Trophoblast cell (in vitro differentiated cells and primary cell): ENCODE measurements at places on chromosomes 2 and 18.

GRCh38 chr2:30455114-30455738 lies 8.2 kb downstream of the LCLAT1 start:
- H3K36me3 ChIP-seq, result no peaks in the 10 kb centered on the region
- no peak overlapping the region for H3K27ac ChIP-seq
- DNase-seq, result peak; percentile 87
- H3K27me3 ChIP-seq, result no peaks in the 10 kb centered on the region

DNA sequence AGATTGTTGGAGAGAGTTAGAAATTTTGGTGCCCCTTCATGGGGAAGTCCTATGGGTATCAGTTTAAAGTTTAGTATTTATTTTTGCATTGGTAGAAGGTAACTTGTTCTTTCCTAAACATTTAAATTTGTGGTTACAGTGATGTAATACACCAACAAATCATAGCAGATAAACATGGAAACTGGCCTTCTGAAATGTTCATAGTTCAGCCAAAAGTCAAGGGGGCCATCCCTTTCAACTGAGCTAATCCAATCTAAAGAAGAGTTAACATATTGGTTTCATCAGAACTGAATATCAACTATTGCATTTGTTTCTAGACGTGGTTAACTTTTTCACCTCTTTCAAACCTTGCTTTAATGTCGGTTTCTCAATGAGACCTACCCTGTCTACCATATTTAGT lies 46.3 kb downstream of the PPP1R1C start:
- no peaks in the 10 kb centered on the region for H3K36me3 ChIP-seq
- H3K4me1 ChIP-seq, result no peaks in the 10 kb centered on the region
- H3K27ac ChIP-seq, result no peak overlapping the region
- H3K4me3 ChIP-seq, result no peak overlapping the region

DNA sequence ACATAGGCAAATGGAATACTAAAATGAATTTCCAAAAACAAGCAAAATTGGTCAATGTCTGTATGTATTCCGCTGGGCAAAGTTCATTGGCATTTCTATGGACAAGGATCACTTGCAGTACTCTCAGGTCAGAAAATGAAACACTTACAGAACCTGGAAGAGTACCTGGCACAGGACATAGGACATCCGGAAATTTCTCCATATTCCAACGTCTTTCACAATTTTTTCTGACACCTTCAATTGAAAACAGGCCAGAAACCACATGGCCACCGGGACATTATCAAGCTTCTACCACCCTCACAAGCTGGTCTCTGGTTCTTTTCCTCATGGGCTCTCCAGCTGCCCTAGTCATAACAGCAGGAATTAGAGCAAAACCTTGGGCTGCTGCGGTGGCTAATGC lies 96.9 kb upstream of the MSH6 start:
- H3K4me3 ChIP-seq, result no peak overlapping the region
- DNase-seq, result peak; percentile 51
- no peaks in the 10 kb centered on the region for H3K27me3 ChIP-seq
- no peaks in the 10 kb centered on the region for H3K36me3 ChIP-seq
- peaks cover 4% of the 10 kb centered on the region for H3K4me1 ChIP-seq

DNA sequence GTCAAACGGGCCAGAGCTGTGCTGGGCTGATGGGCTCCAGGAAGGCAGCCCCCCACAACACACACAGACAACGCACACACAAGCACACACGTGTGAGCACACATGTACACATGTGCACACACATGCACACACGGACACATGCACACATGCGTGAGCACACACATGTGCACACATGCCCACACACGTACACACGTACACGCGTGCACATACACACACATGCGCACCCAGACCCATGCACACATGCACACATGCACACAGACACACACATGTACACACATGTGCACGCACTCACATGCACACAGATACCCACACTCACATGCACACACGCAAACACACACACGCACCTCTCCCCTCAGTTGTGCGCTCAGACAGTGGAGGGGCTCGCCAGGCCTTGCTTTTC lies 31.2 kb upstream of the HPCAL1 start:
- DNase-seq, result no peak
- H3K36me3 ChIP-seq, result peaks cover 2% of the 10 kb centered on the region
- H3K27ac ChIP-seq, result no peak overlapping the region
- H3K4me1 ChIP-seq, result no peaks in the 10 kb centered on the region

GRCh38 chr2:98708396-98709186 lies 22.3 kb downstream of the MGAT4A start:
- no peak overlapping the region for H3K27ac ChIP-seq
- no peak overlapping the region for H3K4me3 ChIP-seq
- H3K27me3 ChIP-seq, result no peaks in the 10 kb centered on the region
- H3K4me1 ChIP-seq, result no peaks in the 10 kb centered on the region

- no peaks in the 10 kb centered on the region for H3K36me3 ChIP-seq
- no peaks in the 10 kb centered on the region for H3K27me3 ChIP-seq
- H3K27ac ChIP-seq, result no peak overlapping the region
- peaks cover 7% of the 10 kb centered on the region for H3K4me1 ChIP-seq
- no peak for DNase-seq
- no peak overlapping the region for H3K4me3 ChIP-seq
These were observed 47.5 kb downstream of the RHBDD1 start for GRCh38 chr2:226883296-226883795.

DNA sequence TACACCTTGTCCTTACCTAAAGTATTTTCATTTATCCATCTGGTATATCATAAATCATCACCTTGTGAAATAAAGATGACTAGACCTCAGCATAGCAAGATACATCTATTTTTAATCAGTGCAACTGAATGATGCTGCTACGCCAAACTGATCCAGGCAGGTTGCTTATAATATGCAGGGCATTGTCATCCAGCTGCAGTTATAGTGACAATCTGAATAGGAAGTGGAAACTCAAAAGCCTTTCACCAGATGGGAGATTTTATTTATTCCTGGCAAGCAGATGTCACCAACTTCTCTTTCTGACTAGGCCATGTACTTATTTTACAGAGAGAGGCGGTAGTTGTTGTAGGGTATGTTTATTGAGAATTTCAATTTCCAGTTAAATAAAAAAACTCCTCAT lies 747.3 kb downstream of the ADCYAP1 start:
- H3K36me3 ChIP-seq, result no peaks in the 10 kb centered on the region
- no peak for DNase-seq
- H3K4me3 ChIP-seq, result no peak overlapping the region
- no peaks in the 10 kb centered on the region for H3K27me3 ChIP-seq
- H3K4me1 ChIP-seq, result no peaks in the 10 kb centered on the region

DNA sequence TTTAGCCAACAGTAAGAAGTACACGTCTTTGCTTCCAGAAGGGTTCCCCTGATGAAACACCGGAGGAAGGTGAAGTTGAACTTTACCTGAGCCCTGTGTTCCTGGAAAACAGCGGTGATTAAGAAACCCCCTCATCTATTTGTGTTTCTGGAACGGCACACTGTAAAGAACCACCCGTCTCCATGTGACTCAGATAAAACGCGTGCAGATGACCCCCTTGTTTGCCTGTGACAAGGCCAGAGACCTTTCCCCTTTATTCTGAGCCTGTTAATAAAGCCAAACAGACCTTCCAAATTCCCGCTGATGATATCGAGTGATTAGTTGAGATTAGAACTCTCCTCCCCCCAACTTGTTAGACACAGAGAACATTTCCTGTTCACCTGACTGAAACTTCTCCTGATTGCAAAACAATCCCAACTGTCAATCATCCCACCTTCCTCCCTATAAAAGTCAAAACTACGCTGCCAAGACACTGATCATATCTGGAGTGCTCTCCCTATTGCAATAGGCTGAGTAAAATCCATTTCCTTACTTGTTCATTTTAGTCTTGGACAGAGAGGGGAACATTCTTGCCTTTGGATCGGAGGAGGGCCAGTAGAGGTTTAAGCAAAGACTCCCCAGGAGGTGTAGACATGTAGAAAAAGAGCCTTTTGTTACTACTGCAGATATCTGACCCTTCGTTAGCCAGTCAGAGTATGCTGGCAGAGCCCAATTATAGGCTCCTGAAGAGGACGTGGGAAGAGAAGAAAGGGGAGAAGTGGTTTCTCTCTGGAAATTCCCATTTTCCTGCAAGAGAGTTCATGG lies 914 bp upstream of the IWS1 start:
- peaks cover 3% of the 10 kb centered on the region for H3K27me3 ChIP-seq
- H3K36me3 ChIP-seq, result peaks cover 4% of the 10 kb centered on the region
- DNase-seq, result peak; percentile 86
- peak overlapping the region; percentile 32 for H3K4me3 ChIP-seq
- H3K27ac ChIP-seq, result peak overlapping the region; percentile 80

DNA sequence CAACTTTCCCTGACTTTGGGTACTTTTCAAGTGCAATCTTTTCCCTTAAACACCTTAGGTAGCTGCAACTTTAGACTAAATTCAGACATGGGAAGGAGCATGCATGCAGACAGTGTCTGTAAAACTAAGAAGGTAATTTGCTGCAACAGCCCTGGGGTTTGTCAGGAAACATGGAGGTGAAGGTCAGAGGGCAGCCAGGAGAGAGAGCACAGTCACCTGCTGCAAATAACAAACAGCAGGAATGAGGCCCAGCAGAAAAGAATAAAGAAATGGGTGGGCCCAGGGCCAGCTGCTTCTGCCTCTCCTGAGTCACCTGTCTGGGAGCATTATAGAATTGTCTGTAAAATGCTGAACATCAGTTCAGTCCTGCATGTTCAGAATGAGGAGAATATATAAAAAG lies 35.2 kb downstream of the MTHFD2 start:
- H3K27me3 ChIP-seq, result no peaks in the 10 kb centered on the region
- H3K4me1 ChIP-seq, result no peaks in the 10 kb centered on the region
- H3K27ac ChIP-seq, result no peak overlapping the region
- H3K4me3 ChIP-seq, result no peak overlapping the region

GRCh38 chr18:57150828-57151227 lies 3.9 kb downstream of the BOD1L2 start:
- H3K36me3 ChIP-seq, result no peaks in the 10 kb centered on the region
- no peaks in the 10 kb centered on the region for H3K4me1 ChIP-seq

GRCh38 chr2:54053830-54054229 lies 61.6 kb upstream of the ACYP2 start:
- no peaks in the 10 kb centered on the region for H3K36me3 ChIP-seq
- no peak for DNase-seq
- H3K27me3 ChIP-seq, result no peaks in the 10 kb centered on the region
- no peak overlapping the region for H3K4me3 ChIP-seq

GRCh38 chr2:128500138-128500800 lies 181.6 kb upstream of the HS6ST1 start:
- no peak overlapping the region for H3K4me3 ChIP-seq
- no peak overlapping the region for H3K27ac ChIP-seq
- DNase-seq, result no peak

DNA sequence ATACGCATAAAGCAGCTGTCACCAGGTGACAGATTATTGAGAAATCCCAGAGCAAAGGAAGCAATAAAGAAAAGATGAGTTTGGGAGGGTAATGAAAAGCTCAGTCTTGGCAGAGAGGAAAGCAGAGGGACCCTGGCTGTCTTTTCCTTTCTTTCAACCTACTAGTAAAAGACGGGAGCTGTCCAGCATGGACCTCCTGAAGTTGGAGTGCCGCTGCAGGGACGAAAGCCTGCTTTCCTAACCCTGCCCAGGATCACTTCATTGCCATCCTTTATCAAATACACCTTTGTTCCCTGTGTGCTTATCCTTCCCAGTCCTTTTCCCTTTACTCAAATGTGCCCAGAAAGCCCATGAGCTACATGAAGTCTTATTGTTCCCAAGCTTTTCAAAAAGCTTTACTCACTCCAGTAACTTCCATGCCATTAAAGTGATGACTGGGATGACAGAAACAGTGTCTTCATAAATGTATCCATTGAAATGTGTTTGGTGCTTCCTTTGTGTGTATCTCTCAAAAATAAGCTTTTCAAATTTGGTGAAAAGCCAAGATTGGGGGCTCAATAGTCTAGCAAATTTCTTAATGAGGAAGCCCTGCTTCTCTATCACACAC lies 3.7 kb upstream of the SPR start:
- H3K27ac ChIP-seq, result no peak overlapping the region
- no peaks in the 10 kb centered on the region for H3K27me3 ChIP-seq
- H3K4me3 ChIP-seq, result no peak overlapping the region
- peaks cover 12% of the 10 kb centered on the region for H3K4me1 ChIP-seq

DNA sequence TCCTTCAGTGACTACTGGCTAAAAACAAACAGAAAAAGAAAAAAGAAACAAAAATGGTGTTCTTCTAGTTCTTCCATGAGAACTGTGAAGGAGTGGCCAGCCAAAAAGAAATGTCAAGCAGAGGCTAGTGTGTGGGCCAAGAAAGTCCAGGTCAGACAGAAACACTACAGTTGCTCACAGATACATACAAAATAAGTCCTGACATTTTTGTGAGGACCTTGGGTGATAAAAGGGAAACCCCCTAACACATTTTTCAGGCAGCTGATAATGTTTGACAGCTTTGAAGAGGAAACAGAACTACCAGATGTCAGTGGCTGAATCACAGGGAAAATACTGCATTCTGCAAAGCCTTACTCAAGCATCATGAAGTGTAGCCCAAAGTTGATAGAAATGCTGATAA lies 28.1 kb downstream of the ARHGAP25 start:
- peak overlapping the region; percentile 28 for H3K27ac ChIP-seq
- DNase-seq, result peak; percentile 47
- H3K36me3 ChIP-seq, result no peaks in the 10 kb centered on the region
- peaks cover 10% of the 10 kb centered on the region for H3K4me1 ChIP-seq
- H3K4me3 ChIP-seq, result no peak overlapping the region
- no peaks in the 10 kb centered on the region for H3K27me3 ChIP-seq

DNA sequence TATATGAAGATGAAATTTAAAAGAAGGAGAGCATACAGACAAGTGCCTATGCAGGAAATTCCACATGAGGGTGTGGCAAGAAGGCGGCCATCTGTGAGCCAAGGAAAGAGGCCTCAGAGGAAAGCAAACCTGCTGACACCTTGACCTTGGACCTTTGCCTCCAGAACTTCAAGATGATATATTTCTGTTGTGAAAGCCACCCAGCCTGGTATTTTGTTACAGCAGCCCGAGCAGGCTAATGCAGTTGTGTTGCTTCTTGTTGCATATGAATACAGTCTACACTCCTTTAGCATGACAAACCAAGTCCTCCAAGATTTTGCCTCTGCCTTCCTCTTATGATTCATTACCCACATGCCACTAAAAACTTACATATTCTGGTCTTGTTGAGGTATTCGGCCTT lies 374.8 kb upstream of the TRIB2 start:
- no peaks in the 10 kb centered on the region for H3K36me3 ChIP-seq
- H3K27me3 ChIP-seq, result no peaks in the 10 kb centered on the region
- DNase-seq, result peak; percentile 5

- DNase-seq, result no peak
- no peaks in the 10 kb centered on the region for H3K36me3 ChIP-seq
- H3K27me3 ChIP-seq, result no peaks in the 10 kb centered on the region
- H3K4me1 ChIP-seq, result no peaks in the 10 kb centered on the region
- H3K27ac ChIP-seq, result no peak overlapping the region
- H3K4me3 ChIP-seq, result no peak overlapping the region
These were observed 158.0 kb downstream of the LTBP1 start for GRCh38 chr2:33104726-33105125.

DNA sequence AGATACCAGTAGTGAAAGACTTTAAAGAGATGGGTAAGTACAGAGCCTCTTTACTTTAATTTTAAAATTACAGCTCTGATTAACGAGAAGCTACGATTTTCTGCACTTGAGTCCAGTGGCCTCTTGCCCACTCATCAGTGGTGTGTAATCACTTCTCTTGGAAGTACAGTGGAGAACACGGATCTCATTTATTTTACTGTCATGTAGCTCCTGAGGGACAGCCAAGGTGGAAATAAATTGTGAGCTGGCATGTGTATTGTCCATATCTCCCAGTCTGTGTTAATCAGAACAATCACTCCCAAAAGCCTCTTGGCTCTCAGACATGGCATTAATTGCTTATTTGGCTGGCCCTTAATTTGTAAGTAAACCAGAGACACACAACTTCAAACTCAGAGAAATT lies 69.4 kb downstream of the LOXHD1 start:
- H3K27me3 ChIP-seq, result no peaks in the 10 kb centered on the region
- H3K4me1 ChIP-seq, result no peaks in the 10 kb centered on the region
- no peak overlapping the region for H3K4me3 ChIP-seq

GRCh38 chr2:19944205-19944845 lies 42.5 kb upstream of the TTC32 start:
- DNase-seq, result no peak
- H3K27ac ChIP-seq, result no peak overlapping the region
